ENCODE measurements at places on chromosomes 7 and 10.

DNA sequence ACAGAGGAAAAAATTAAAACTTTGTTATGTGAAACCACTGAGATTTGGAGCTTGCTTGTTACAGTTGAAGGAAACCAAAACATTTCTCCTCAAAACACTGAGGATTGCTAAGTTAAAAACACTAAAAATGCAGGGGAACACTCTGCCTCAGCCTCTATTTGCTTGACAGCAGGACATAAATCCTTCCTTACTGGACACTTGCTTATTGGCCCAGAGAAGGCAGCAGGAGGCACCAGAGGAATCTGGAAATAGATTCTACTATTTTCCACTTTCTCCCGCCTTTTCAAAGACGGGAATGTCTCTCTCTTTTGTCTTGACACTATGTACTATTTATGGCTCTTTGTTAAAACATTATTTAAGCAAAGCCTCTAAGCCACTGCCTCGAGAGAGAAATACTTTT is 67.9 kb downstream of the MTURN start:
- no peak for DNase-seq

- no peak for DNase-seq
Observed at GRCh38 chr7:106770191-106770590, 94.9 kb upstream of the PIK3CG start.

DNA sequence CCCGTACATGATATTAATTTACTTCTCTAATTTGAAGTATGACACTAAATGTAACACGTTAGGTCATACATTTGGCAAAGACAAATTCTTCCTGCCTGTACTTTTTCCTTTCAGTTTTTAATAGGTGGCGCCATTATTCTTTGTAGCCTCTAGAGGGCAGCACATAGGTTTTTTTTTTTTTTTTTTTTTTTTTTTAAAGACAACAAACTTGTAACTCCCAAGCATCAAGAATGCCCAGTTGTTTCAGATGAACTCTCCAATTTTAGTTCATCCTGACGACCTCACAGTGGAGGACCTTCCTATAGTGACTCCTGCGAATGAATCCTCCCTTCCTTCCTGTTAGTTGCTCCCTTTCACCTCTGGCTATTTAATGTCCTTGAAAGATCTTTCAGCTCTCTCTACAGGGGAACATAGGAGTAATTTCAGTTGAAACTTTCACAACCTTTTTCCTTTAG is 139.3 kb upstream of the HDAC9 start:
- DNase-seq: no peak

GRCh38 chr10:127855591-127855881 is 37.2 kb downstream of the CLRN3 start:
- no peak for DNase-seq

DNA sequence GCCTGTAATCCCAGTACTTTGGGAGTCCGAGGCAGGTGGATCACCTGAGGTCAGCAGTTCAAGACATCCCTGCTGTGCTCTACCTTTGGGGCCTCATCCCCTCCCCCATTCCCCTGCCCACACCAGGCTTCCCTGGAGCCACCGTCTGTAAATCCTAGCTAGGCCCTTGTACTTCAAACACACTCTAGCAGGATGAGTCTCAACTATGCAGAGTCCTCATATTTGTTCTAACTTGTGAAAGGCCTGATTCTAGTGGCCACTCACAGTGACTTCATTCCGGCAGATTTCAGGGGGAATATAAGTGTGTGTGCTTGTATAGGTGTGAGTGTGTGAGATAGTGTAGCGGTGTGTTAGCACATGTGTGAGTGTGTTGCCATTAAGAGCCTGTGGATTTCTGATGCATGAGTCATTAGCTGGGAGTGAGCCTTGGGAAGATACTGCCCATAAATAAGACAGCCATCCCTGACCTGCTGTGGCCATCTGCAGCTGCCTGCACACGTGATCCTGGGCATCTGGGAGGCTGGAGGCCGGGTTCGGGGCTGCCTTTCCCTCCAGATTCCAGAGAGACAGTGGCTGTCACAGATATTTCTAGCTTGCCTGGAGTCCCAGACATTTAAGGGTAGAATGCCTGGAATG is 1.7 kb upstream of the NEURL1 start:
- DNase-seq: no peak
